ENCODE measurements at places on chromosomes 4 and X.

DNA sequence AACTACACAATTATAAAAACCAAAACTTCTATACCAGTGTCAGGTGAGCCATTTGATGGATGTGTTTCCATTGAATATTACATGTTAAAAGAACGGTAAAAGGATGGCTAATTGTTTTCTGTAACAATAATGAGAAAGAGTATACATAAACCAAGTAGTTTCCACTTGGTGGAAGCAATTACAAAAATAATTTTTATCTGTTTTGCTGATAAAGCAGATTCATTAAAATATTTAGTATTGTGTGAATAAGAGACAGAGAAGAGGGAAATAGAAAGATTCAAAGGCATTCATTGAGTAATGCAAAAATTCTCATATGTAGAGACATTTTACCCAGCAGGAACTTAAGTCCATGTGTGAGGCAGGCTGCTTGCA, 95.7 kb downstream of the ANK2 start:
- DNase-seq, result no peak

- no peak for DNase-seq
Measured at GRCh38 chrX:1108501-1109445, 103.7 kb downstream of the CRLF2 start.

GRCh38 chr4:24768006-24768405, 27.4 kb upstream of the SOD3 start:
- DNase-seq, result no peak

DNA sequence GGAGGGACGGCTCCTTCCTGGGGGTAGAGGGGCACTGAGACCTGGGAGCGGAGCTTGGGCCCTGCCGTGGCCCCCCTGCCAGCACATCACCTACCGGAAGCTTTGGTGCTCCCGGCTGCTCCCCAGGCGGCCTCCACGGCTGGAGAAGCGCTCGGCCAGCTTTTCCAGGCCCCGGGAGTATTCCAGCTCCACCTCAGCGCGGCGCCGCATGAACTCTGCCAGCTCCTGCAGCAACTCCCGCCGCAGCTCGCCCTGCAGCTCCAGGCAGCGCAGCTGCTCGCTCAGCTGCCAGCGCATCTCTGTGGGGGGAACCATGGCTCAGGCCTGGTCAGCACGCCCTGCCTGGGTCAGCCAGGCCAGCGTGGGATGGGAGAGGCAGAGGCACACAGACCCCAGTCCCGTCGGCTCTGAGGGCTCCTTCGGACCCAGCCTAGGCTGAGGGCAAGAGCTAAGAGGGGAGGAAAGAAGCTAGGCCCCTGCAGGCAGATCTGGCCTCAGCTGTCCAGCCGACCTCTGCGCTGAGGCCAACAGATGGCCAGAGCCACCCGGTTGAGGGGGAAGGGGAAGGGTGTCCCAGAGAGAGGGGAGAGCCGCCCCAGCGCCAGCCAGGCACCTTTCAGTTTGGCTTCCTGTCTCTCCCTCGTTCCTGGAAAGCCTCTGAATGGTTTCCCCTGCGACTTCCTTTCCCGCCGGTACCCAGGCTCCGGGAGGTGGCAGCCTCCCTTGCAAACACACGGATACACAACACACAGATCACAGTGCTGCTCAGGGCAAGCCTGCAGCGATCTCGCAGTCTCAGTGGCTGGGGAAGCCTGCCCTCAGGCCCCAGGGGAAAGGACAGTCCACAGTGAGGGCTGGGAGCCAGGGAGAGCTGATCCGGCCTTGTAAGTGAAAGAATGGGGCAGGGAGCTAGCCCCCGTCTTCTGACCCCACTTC, 4.3 kb downstream of the ARHGAP4 start:
- no peak for DNase-seq

DNA sequence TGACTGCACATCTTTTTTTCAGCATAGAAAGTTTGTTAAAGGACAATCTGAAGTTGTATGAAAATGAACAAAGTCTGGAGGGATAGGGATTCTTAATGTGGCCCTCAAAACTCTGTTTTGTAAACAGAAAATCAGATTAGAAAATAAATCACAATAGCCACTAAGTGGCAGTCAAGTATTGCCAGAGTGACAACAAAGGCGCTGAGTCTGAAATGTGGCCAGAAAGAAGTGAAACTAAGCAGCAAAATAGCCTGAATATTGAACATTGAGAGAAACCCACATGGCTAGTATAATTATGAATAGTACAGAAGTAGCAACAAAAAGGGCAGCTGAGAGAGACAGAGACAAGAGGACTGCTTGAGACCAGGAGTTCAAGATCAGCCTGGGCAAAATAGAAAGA, 81.1 kb upstream of the CT45A1 start:
- DNase-seq, result no peak

DNA sequence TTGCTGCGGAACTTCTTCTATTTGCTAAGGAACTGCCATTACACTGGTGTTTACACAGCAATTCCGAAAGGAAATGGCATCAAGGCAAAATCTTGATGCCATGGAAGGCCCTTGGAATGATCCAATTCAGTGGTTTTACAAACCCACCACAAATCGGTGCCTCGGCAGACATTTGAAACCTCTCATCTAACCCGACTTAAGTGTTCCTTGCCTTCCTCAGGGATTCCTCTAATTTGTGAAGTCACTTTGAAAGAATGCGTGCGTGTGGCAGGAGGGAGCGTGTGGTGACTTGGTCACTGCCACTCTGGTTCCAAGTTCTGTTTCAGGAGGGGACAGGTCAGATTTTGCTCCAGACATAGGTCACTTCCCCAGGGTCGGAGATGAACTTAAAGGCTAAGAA, 4.8 kb downstream of the NOP14 start:
- DNase-seq, result no peak

GRCh38 chrX:129718676-129719075, 20.1 kb upstream of the XPNPEP2 start:
- DNase-seq, result no peak

- no peak for DNase-seq
Measured at GRCh38 chrX:26649534-26649933, 433.6 kb downstream of the MAGEB5 start.

DNA sequence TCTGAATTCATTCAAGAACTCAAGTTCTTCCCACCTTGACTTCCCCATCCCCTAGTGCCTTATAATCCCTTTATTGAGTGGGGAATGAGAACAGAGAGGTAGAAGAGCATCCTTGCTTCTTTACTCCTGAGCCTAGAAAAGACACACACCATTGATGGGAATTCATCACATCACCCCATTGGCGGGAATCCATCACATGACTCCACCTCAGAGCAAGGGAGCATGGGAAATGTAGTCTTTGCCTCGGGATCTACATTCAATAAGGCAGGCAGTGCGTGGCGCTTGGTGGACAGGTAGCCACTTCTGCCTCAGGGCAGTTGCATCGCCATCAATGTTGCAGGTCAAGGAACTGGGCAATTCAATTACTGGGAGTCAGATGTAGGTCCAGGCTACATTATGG, 50.7 kb downstream of the MXRA5 start:
- no peak for DNase-seq

- DNase-seq, result no peak
Measured at GRCh38 chr4:157075811-157076577, at the start of gene GLRB. Gene GLRB, plus strand, starts transcription at chr4:157076150. Its CDS starts 1,875 bp downstream, at chr4:157078025.

DNA sequence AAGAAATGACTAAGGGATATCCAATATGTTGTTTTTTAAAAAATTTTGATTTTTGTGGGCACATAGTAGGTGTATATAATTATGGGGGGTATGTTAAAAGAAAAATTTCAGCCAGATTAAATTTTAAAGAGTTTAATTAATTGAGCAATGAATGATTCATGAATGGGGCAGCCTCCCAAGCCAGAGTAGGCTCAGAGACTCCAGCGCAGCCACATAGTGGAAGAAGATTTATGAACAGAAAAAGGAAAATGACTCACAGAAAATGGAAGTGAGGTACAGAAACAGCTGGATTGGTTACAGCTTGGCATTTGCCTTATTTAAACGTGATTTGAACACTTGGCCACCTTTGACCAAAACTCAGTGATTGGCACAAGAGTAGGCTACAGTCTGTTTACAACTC, 91.7 kb downstream of the SPATA18 start:
- no peak for DNase-seq

DNA sequence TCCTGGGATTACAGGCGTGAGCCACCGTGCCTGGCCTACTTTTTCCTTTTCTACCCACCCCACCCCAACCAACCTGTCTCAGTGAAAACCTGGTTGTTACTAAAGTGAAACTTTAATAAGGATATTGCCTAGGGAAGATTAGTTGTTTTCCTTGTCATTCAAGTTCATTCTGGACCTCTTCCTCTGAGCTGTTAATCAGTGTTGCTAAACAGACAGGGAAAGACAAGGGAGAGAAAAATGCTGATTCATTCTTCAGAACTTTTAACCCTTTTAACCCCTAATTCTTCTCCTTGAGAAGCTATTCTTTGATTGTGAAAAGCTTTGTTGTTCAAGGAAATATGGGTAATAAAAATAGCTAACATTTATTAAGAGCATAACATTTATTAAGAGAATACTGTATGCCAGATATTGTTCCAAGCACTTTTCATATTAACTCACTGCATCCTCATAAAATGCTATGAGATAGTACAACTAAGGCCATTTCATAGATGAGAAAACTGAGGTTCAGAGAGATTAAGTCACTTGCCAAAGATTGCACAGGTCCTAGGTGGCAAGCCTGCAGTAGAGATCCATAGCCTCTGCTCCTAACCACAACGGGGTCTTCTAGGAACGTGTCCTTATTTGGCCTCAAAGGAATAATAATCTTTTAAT, 34.8 kb downstream of the OSTC start:
- no peak for DNase-seq

DNA sequence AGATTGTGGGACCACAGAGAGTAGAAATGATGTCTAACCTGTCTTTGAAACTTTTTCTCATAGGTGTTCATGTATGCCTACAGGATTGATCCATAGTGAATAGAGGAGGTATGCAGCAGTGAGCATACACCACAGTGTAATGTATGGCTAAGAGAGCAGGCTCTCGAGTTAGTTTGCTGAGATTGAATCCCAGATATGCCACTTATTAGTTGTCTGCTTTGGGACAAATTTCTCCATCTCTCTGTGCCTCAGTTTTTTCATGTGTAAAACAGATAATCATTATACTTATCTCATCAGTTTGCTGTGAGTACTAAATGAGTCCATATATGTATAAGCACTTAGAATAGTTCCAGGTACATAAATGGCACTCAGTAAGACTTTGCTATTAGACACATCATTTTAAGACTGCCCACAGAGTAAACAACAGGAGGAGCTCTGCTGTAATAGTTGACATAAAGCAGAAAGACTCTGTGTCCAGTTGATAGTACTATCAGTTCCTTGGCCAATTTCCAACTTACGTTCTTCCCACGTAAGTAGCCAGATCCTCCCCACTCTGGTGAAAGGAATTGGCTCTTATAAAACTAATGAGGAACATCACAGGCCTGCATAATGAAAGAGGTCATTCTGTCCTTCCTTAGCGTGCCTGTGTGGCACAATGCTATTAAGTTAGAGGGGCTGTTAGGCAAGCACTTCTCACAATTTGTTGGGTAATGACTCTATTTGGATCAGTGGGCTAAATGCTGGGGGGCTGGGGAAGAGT, 20.7 kb upstream of the RNF150 start:
- DNase-seq, result no peak

GRCh38 chr4:168521721-168522120, 24.9 kb downstream of the PALLD start:
- DNase-seq, result no peak

DNA sequence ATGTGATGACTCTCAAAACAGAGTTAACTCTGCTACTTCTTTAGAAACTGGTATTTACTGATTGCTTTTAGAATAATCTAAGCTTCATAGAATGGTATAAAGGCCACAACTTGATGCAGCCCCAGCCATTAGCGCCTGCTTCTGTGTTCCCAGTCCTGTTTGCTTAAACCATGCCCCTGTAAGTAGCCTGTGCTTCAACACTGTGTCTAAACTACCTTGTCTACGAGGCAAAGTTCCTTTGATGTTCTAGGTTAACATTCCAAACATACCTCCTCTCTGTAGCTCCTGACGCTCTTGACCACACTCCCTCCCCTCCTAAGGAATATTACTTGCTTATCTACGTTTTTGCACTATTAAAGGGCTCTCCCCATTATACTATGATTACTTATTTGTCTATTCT, 352.5 kb upstream of the ADGRL3 start:
- DNase-seq, result no peak

- no peak for DNase-seq
Measured at GRCh38 chr4:45927641-45928040, 196.2 kb downstream of the GABRG1 start.

- DNase-seq, result no peak
Measured at GRCh38 chr4:23818097-23818885, 71.6 kb downstream of the PPARGC1A start.

DNA sequence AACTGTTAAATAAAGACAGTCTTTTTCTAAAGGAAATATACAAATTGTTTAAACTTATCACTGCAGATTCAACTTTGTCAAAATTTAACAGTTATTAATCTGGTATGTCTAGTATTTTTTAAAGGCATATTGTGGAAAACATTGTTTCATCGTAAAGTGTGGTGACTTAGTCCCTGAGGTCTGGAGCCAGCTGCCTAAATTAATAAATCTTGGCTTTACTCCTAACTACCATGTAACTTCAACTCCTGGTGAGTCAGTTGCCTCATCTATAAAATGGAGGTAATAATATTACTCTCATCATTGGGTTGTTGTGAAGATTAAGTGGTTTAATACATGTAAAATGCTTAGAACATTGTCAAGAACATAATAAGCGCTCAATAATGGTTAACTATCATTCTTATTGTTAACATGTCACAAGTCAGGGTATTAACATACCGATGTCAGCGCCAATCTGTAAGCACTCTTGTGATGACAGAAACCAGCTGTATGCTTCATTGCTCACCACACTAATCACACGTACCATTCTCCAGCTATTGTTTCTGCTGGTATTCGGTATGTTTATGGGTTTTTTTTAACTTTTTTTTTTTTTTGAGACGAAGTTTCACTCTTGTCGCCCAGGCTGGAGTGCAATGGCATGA, 14.1 kb upstream of the SMIM43 start:
- DNase-seq, result no peak

DNA sequence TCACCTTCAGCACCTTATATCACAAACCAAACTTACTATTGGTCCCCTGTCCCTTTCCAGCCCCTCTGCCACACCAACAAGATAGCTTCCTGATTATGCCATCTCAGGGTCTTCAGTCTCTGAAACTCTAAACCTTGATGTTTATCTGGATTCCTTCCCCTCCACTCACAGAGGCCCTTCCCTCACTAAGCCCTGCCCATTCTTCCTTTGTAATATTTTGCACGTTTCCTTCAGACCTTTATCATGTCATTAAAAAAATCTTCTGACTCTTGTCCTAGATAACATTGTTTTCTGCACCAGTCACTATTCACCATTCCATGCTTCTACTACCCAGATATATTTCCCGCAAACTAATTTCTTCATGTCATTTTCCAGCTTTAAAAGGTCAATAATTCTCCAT, 17.7 kb upstream of the CEP135 start:
- no peak for DNase-seq

DNA sequence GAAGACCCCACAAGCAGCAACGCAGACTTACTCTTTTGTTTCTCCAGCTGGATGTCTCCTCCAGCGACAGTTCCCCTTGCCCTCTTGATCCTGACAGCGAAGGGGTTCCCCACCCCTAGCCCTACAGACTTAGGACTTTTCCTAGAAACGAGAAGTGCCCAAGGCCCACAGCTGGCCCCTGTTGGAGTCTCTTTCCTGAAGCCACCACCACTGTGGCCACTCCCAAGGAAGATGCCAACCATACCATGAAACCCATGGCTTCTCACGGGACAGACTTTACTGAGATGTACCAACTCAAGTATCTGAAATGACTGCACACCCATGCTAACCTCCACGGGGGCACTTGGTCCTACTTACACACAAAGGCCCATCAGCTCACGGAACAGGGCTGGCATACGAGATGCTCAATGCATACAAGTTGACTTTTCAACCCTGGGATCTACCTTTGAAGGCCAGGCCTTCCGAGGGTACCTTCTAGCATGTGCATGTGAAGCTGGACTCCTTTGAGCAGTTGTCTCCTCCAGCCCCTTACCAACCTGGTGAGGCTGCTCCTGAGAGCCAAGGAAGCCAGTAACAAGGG, 924 bp upstream of the IRAK1 start:
- DNase-seq, result no peak

All from T-helper 1 cell (primary cell).